Stimulated activated CD8-positive, alpha-beta memory T cell treated with anti-CD3 and anti-CD28 coated beads, Interleukin-2, amount 100 ng/mL, for 48 hours (primary cell): ENCODE measurements at places on chromosomes 11 and 22.

- DNase-seq = no peak
Measured at GRCh38 chr22:20459152-20459542, 21.5 kb upstream of the SCARF2 start.

GRCh38 chr11:130456286-130456685 is 7.8 kb downstream of the ADAMTS15 start:
- no peak for DNase-seq

DNA sequence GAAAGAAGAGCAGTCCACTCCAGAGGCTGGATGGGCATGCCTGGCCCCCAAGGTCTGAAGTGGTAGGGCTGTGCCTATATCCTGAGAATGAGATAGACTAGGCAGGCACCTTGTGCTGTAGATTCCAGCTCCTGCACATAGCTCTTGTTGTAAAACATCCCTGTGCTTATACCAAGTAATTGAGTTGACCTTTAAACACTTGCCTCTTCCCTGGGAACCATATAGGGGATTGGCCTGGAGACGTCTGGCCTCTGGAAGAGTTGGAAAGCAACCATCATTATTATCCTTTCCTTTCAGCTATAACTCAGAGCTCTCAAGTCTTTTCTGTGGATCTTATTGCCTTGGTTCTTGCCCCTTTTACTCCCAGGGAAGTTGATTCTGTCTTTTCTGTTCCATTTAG is 15.1 kb downstream of the LIMK2 start:
- no peak for DNase-seq

DNA sequence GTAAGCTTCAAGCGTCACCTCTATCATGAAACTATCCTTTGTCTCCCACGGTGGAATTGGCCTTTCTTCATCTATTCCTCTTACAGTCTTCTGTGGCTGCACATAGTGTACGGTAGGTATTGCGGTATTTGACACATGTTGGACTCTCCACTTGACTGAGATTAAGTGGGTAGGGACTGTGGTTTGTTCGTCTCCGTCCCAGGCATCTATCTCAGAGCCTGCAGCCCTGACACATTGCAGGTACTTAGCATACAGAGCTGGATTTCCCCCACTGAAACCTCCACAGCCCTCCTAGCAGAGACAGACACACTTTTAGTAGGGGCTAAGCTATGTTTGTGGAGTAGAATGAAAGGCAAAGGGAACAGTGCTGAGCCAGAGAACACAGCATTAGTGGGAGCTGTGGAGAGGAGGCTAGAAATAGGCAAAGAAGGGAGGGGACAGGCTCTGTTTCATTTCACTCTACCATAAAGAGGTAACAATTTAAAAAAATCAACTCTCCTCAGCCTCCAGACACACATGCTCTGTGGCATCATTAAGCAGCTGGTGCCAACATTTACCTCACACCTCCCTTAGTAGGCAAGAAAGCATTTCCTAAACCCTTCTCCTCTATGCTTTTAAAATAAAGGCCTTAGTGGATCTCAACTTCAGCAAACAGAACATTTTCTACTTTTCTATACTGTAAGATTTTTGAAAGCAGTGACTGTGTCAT is 277.5 kb downstream of the KIRREL3 start:
- DNase-seq = no peak

GRCh38 chr11:12356944-12357655 is 20.3 kb upstream of the PARVA start:
- no peak for DNase-seq

GRCh38 chr11:9681583-9682372 is 17.9 kb downstream of the SWAP70 start:
- no peak for DNase-seq

DNA sequence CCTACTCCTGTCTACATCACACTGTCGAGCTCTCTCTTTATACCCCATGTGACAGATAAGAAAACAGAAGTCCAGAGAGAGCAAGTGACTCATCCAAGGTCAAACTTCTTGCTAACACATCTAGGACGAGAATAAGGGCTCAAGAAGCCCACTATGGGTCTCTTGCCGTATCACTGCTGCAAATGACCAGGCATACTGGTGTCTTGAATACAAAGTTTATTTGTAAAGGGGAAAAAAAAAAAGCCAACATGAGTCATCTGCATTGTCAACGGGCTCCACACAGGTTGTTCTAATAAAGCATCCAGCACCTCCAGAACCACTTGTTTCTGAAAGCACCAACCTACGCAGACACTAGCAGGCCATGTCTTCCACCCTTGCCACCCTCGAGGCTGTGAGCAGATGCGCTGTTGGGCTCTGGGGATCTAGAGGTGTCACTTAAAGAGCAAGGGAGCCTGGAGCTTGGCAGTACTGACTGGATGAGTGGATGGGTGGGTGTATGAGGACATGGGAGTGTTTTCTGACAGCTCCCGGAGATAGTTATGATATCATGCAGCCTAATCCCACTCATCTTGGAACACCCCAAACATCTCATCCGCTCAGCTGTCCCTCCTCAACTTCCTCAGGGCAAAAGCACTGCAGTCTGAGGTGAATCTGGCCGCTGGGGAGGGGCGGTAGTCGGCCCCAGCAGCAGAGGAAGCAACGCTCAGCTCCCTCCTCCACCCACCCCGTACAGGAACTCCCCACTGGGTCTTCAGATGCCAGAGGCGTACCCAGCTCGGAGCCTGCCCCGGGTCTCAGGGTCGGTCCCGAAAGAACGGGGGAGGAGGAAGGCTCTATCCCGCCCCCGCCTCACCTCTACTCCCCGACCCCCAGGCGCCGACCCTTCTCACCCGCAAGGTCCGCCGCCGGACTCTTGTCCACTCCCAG is 1.0 kb downstream of the SMCO4 start:
- DNase-seq = no peak

DNA sequence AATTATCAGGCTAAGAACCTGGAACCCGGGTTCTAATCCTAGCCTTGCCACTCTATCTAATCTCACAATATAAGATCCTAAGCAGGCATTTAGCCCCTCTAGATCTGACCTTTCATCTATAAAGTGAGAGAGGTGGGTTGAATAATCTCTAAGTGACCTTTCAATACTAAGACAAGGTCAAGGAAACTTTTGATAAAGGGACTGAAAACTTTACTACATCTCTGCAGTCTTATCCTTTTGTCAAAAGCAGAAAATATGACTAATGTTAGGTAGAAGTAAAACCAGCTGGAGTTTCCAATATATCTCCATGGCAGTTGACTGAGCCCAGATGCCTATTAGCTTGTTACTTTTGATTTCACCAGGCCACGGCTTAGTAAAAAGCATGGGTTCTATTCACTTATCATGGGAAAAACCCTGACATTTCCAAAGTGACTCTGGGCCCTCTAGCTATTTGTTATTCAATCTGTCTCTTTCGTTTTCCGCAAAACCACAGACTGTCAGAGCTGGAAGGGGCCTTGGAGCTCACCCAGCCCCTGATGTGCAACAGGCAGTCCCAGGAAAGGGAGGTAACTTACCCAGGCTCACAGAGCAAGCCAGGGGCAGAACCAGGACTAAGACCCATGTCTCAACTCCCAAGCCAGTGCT is 75.8 kb downstream of the RAB30 start:
- no peak for DNase-seq

GRCh38 chr11:115379528-115379927 is 124.7 kb downstream of the CADM1 start:
- DNase-seq = no peak

- DNase-seq = no peak
Measured at GRCh38 chr11:1717745-1718144, 20.8 kb downstream of the KRTAP5-6 start.

DNA sequence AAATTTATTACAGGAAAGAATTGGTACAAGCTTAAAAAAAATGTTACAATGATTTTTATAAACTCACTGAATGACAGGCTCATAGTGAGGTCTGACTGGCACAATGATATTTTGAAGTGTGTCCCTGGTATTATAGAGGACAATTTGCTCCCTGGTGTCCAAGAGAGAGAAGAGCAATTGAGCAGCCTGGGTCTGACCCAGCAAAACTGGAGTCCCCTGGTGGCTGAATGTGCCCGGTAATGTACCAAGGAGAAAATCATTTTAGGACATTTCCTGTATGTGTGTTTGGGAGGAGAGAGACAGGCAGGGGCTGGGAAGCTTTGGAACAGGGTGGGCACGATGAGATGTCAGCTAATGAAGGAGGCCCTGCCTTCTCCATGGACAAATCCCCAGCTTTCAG is 125.3 kb downstream of the APOL5 start:
- DNase-seq = no peak

DNA sequence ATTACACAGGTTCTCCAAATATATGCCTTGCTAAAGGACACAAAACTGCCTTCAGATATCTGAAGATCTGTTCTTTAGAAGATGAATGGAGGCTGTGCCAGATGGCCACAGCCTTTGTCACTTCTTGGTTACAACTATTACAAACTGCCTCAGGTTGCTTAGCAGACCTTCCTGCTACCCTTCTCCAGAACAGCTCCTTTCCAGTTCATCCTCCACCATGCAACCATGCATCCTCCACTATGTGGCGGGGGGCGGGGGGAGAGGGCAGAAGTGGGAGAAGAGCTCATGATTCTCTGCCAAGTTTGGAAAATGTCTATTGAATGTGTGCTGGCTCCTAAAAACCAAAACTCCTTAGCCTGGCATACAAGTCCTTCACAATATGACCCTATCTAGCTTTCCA is 267.5 kb downstream of the TTC28 start:
- DNase-seq = no peak

- no peak for DNase-seq
Measured at GRCh38 chr11:74522776-74523175, 29.3 kb upstream of the LIPT2 start.

DNA sequence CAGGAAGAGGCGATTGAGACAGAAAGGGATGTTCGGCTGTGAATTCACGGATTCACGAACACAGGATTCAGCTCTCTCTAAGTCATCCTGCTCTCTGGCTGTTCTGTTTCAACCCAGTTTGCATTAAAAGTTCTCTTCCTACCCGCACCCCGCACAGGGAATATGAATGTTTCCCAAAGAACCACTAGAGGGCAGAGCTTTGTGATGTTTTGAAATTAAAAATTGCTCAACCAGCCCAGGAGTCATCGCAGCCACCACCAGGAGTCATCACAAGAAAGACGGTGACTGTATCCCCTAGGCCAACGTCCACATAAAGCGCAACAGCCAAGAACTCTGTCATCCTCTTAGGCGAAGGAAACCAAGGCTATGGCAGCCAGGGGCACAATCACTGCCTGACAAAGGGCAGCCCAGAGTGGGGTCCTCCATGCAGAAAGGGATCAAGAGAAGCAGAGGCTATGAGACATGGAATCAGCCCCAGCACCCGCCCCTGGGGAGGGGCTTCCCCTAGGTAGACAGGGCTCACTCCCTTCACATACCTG is 122.4 kb downstream of the WT1 start:
- no peak for DNase-seq

- DNase-seq = no peak
Measured at GRCh38 chr11:47186700-47187695, 764 bp upstream of the PACSIN3 start.

GRCh38 chr11:34417202-34417601 is 21.5 kb upstream of the CAT start:
- no peak for DNase-seq

DNA sequence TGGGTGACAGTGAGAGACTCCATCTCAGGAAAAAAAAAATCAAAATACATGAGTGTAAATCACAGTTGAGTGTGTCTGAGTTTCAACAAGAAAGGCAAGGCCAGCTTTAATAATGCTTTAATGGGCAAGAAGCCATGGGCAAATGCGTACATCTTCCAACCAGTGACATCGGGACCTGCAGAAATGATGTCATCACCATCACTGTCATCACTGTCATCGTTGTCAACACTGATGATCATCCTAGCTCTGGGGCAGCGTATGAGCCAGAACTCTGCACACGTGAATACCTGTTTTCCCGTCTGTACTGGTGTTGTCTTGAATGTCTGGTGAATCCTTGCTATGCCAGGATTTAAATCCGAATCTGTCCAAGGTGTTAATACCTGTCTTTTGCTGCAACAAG is 712.5 kb downstream of the BRD1 start:
- no peak for DNase-seq

GRCh38 chr22:30182815-30183214 is 63.7 kb downstream of the LIF start:
- no peak for DNase-seq

GRCh38 chr22:26887456-26887855 is 230.1 kb downstream of the MIAT start:
- DNase-seq = no peak

DNA sequence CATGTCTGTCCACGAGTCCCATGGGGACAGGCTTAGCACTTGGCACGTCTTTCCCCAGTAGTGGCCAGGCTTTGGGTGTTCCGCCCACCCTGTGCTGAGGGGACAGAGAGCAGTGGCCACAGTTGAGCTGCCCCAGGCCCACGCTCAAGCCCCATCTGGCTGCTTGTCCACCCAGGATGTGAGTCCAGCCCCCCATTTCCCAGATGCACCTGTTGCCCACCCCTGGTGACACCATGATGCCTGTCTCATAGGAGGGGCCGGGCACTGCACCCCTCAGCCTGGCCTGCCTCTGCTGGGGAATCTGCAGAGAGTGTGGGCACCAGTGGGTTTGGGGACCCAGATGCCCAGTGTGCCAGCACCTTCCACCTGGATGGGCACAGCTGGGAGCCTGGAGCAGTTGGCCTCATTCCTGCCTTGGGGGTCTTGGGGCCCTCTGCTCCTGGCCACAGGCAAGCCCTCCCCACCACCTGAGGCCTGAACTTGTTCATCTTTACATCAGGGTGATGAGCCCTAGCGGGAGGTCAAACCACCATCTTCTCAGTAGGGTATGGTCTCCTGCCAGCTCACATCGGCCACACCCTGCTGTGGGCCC is 5.7 kb downstream of the SIGIRR start:
- no peak for DNase-seq

- DNase-seq = no peak
Measured at GRCh38 chr11:76313913-76314740, 66.8 kb downstream of the THAP12 start.

GRCh38 chr11:34271727-34272126 is 86.1 kb downstream of the ABTB2 start:
- DNase-seq = no peak

GRCh38 chr11:63518548-63518947 is 12.7 kb downstream of the LGALS12 start:
- DNase-seq = no peak

- no peak for DNase-seq
Measured at GRCh38 chr22:31102441-31103081, 4.8 kb downstream of the SELENOM start.

DNA sequence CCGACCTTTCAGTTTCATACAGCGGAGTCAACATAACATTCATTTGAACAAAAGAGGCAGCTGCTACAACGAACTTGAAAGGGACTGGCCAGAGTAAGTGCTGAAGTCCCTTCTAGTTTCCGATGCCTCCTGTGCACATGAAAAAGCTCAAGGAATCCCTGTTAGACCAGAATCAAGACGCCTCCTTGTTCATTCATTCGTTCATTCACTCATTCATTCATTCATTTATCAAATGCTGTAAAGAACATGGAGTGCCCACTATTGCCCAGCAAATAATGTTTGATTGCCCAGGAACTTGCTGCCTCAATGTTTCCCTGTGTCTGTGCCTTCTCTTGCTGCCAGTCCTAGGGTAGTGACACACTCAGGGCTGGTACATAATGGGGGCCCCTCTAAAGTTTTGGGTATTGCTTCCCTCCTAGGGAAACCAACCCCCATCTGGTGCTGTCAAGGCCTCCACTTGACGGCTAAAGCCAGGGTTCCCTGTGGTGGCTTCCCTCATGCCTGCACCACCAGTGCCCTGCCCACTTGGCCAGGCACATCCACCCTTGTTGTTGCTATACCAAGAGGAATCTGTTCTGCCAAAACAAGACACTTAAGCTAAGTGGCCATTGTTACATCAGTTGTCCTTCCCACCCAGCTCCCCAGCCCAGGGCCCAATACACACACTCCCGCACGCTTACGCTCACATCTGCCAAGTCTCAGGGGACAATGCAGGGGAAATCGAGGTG is 3.8 kb downstream of the TMPRSS13 start:
- DNase-seq = no peak

GRCh38 chr11:118996926-118997626 is 862 bp upstream of the CENATAC start:
- no peak for DNase-seq
